ENCODE measurements at places on chromosomes 12 and 14.

- DNase-seq, result no peak
Observed at GRCh38 chr14:22319526-22320361, 269.3 kb downstream of the DAD1 start.

DNA sequence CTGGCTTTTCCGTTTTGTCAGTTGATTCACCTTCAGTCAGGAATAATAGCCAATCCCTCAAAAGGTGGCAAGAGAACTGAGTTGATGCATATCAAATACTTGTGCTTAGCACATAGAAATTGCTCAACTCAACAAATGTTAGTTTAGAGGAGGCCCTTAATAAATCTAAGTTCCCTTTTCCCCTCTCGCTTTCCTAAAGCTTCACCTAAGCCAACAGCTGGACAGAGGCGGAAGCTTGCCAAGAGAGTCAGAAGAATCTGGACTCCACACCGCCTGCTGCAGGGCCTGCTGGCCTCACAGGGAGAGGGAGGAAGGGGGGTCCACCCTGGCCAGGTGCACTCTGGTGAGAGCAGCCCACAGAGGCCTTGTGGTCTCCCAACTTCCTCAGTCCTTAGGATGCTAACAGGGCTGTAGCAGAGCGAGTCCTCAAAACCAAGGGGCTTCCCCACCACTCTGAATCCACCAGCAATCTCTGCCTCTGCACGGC lies 213.1 kb downstream of the CHST11 start:
- no peak for DNase-seq

GRCh38 chr14:33972583-33973081 lies 21.8 kb upstream of the EGLN3 start:
- no peak for DNase-seq

GRCh38 chr14:59130462-59130861 lies 58.0 kb upstream of the DAAM1 start:
- no peak for DNase-seq

- no peak for DNase-seq
Observed at GRCh38 chr12:43806737-43807072, 588 bp upstream of the TWF1 start.

GRCh38 chr12:53287741-53288216 lies 7.6 kb upstream of the PFDN5 start:
- DNase-seq, result peak; percentile 53

- no peak for DNase-seq
Observed at GRCh38 chr12:12521044-12521485, 41.6 kb downstream of the DUSP16 start.

- DNase-seq, result no peak
Observed at GRCh38 chr12:128312661-128313060, 45.7 kb downstream of the TMEM132C start.

DNA sequence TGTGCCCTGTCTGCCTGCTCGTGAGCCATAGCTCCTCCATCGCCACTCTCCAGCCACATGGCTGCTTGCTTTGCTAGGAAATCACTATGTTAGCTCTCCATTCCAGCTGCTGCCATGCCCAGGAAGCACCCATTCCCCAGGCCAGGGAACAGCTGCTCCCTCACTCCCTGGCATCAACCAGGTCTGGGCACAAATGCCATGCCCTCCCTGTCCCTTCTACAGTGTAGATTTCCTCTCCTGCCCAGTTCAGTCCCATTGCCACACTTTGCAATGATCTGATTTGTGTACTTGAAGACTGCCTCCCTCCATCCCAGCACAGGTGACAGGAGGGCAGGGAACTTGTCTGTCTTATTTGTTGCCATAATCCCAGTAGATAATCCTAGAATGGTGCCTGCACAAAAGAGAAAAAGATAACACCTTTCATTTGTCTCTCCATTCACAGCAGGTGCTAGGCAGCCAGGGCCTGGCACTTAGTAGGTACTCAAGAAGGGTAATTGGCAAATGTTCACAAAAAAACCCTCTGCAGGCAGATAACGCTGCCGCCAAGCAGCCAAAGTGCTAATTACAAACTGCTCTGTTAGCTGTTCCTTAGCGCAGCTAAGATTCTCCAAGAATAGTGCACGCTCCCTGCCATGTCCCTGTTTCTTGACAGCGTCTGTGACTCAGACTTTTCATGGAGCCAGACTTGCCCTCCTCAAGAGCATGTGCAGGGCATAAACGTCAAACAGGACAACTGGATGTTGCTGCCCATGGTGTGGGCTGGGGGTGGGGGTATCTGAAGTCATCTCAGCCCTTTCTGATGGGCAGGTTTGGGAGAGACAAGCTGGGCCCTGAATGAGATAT lies 69.1 kb downstream of the ARL6IP4 start:
- no peak for DNase-seq

DNA sequence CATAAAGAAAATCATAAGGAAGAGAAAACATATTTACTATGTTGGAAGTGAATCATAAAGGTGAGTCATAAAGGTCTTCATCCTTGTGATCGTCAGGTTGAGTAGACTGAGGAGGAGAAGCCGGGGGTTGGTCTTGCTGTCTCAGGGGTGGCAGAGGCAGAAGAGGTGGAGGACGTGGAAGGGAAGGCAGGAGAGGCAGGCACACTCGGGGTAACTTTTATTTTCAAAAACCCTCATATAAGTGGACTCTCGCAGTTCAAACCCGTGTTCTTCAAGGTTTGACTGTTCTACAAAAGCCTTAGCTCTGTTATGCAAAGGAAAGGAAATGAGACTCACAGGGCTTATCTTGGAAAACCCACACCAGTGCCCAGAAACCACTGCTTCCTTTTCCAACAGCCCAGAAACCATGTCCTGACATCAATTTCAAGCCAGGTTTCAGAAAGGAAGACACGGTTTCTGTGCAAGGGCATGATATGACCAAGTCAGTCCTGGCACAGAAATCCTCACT lies 14.0 kb downstream of the SMCO2 start:
- no peak for DNase-seq

DNA sequence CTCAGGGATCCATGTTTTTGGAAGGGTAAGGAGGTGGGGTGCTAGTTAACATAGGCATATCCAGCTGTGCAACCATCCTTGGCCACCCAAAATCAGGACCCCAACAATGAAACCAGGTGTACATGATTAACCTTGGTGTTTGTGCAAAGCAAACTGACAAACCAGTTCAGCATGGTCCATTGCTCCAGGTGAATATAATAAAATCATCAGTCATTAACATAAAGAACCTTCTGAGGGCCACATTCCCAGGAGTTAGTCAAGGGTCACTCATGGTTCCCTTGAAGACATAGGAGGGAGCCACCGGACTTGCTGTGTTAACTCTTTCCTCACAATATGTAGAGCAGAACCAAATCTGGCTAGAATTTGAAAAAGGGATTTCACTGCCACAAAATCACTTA lies 17.8 kb downstream of the SLC38A2 start:
- no peak for DNase-seq

- DNase-seq, result no peak
Observed at GRCh38 chr14:50560931-50561285, 963 bp downstream of the ATL1 start.

GRCh38 chr12:50603817-50604639 lies 99.2 kb downstream of the DIP2B start:
- DNase-seq, result no peak

DNA sequence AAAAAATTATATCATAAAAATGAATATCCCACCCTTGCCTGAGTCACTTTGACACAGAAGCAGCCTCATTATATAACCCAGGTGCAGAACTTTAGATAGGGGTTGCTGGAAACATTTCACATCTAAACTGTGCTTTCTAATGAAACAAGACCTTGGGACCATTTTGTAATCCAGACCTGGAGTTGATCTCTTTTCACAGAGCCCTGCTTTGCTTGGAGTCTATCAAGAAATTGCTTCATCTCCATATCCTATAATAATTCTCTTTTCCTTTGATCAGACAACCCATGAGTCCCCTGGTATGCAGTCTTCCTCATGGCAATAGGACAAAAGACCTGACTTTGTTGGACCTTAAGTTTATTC lies 76.3 kb downstream of the HSD17B6 start:
- DNase-seq, result no peak

GRCh38 chr14:35340616-35341453 lies 48.7 kb downstream of the PSMA6 start:
- DNase-seq, result no peak

DNA sequence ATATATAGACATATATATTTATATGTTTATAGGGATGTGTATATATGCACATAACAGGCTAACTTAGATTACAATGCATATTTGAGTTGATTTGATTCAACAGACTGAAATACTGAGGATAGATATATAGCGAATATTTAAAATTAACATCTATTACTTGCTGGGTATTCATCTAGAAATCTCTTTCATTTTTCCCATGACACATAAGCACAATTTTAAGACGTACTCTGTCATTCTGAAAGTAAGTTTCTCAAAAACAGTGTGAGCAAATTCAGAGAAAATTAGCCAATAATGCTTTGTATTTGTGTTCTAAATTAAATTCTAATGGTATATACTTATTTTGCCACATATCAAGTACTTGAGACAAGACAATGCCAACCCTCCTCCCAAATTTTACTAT lies 907.5 kb upstream of the MDGA2 start:
- DNase-seq, result no peak

GRCh38 chr14:38201137-38201828 lies 6.4 kb upstream of the SSTR1 start:
- no peak for DNase-seq

- DNase-seq, result no peak
Observed at GRCh38 chr12:19894050-19894449, 454.8 kb downstream of the AEBP2 start.

DNA sequence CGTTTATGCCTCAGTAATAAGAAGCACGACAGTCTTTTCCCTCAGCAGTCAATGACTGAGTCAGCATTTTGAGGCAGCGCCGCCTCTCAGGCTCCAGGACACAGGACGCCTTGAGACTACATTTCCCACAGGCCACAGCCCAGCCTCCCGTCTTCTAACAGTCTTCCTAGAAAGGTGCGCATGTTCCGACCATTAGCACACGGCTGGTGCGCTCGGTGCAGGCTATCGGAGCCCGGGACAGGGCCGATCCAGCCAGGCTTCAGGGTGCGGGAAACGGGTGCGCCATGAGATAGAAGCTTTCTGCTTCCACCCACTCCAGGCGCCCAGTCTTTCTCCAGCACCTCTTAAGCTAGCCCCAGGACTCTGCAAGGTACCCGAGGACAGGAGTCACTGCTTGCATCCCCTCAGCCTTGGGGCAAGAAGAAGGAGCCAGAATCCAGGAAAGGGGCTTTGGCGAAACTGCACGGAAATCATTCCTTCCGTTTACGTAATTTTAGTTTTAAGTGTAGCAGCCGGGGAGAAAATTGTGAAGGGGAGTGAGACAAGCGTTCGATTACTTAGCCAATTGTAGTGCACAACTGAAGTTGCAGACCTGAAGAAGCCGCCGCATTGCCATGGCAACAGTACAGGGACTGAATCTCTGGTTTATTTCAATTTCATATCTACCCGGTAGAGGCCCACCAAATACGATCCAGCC lies 54.0 kb downstream of the ZNF641 start:
- no peak for DNase-seq

- no peak for DNase-seq
Observed at GRCh38 chr12:89470741-89471509, 53.7 kb downstream of the GALNT4 start.

DNA sequence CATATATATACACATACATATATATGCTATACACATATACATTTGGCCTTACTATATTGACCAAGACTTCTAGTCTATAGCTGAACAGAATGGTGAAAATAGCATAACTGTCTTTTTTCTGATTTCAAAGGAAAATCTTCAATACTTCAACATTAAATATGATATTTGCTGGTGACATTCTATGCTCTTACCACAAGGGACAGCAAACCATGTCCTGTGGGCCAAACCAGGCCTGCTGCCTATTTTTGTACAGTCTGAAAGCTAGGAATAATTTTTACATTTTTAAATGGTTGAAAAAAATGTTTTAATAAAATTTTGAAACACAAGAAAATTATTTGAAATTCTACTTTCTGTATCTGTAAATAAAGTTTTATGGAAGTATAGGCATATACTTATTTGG lies 63.6 kb downstream of the EML5 start:
- DNase-seq, result no peak

DNA sequence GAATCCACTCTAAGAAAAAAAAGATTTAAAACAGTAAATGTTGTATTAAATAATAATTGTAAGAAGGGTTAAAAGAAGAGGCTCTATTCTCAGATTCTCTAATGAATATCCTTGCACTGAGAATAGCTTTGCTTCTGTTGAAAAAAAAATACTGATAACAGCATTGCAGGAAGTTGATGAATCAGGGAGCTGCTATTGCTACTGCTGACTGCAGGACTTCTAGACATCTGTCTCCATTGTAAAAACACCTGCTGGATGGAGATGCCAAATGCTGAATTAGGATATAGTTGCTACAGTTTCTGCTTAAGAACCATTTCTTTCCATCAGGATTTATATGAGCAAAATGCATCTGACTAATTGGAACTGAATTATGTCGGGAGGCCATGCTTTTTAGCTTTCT lies 50.3 kb upstream of the ANP32D start:
- DNase-seq, result no peak

DNA sequence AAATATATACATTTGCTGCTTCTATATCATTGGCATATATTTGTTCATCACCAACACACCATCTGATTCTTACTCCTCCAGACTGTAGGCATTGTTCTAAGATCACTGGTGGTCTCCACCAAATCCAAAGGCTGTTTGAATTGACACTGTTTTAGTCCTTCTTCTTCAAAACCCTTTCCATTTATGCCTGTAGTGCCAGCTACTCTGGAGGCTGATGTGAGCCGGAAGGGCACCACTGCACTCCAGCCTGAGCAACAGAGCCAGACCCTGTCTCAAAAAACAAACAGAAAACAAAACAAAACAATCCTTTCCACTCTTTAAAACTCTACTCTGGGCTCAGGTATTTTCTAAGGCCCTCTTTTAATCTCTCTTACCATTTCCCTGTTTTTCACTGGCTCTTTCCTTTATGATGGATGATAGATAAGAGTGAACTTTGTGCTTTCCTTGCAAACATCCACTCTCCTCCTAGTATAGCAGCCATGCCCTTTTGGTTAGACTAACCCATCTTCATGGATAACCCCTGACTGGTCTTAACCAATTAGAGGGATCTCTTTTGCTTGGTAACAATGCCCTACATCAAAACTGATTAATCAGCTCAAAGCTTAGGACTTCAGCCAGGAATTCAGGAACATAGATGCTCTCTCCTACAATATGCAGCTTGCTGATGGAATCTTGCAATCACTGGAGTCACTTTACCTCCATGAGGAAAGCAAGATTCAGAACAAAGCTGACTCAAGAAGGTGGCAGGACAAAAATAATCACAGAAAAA lies 24.9 kb downstream of the SPTSSA start:
- DNase-seq, result no peak

DNA sequence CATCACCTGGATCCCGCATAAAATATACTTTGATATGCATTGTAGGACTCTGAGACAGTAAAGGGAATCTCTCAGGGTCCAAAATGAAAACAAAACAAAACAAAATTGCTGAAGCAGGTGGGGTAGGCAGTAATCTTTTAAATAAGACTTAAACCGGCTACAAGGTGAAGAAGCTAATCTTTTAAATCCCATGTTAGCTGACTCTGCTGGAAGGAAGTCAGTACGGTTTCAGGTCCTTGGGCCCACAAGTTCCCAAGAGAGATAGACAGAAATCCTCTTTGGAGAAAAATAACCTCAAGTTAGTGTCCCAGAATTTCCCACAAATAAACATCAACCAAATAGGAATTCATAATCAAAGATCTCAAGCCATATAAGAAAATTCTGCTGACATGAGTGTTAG lies 5.0 kb upstream of the EPS8 start:
- no peak for DNase-seq
